Kasumi-1 (cell line): ENCODE measurements at places on chromosomes 11 and 22.
A peak's percentile ranks its signal among the peaks of the same experiment; 100 is the strongest.

DNA sequence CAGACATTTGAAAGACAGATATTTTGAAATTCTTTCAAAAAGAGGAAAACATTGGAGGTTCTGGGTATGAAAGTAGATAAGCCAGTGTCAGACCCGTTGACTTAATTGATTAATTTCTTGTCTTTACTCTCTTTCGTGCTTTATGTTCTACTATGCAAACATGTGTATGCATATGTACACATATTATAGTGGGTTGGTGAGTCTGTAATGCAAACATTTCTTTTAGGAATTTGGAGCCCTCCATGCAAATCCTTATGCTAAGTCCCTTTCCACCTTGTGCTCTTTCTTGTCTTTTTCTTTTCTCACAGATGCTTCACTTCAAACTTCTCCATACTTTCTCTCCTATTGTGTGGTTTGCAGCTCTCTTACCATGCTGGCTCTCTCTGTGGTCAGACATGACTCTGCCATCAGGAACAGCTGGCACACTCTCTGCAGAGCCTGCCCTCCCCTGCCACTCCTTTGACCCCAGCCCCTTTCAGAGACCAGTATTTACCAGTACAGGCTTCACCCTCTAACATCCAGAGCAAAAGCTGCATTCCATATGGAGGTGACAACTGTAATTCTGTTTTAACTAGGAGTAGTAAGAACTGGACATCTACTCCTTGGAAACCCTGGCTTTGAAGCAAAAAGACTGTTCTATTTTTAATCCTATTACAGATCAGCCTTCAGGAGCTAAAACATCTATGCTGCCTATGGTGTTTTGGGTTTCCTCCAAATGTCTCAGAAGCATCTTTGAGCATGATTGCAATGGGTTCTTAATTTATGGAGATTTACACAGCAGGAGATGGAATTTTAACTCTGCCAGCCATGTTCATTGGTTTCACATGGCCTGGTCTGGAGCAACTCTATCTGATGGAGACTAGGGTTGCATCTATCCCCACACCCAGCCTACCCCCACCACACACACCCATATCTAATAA lies 386.9 kb upstream of the FAT3 start:
- DNase-seq = no peak

- no peak for DNase-seq
Observed at GRCh38 chr11:18071098-18071705, 25.1 kb upstream of the TPH1 start.

- DNase-seq = no peak
Observed at GRCh38 chr22:19138217-19139000, 6.0 kb downstream of the ESS2 start.

- no peak for DNase-seq
Observed at GRCh38 chr11:2525166-2525861, 80.5 kb downstream of the KCNQ1 start.

GRCh38 chr11:12467610-12468009 lies 90.2 kb downstream of the PARVA start:
- DNase-seq = no peak

- DNase-seq = no peak
Observed at GRCh38 chr11:72004515-72005346, 6.0 kb downstream of the IL18BP start.

DNA sequence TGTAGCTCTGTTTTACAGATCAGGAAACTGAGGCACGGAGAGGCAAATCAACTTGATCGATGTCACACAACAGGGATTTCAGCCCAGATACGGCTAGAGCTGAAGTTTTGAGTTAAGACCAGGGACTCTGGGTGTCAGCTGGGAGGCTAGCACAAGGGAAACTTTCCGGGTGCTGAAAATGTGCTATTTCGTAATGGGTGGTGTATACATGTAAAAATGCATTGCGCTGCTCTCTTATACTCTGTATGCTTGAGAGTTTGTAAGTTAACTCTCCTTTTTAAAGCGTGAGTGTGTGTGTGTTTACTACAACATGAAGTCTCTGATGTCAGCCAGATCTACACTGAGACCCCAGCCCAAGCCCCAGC lies 227.6 kb downstream of the MN1 start:
- no peak for DNase-seq

- DNase-seq = no peak
Observed at GRCh38 chr11:47443028-47443700, 5.8 kb downstream of the RAPSN start.

DNA sequence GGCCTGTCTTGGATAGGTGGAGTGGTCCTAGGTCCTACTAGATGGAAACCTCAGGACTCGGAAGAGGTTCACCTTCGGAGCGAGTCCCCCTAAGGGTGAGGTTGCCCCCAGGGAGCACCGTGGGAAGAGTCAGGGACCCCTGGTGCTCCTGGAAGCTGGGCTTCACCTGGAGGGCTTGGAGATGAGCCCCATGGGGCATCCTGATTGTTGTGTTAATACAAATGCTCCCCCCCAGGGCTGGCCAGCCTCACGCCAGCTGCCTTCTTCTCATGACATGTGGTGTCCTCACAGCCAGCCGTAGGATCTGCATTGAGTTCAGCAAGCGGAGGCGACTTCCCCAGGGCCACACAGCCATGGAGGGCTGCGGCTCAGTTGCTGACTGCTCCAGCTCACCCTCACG lies 1487.5 kb downstream of the BRD1 start:
- DNase-seq = no peak

DNA sequence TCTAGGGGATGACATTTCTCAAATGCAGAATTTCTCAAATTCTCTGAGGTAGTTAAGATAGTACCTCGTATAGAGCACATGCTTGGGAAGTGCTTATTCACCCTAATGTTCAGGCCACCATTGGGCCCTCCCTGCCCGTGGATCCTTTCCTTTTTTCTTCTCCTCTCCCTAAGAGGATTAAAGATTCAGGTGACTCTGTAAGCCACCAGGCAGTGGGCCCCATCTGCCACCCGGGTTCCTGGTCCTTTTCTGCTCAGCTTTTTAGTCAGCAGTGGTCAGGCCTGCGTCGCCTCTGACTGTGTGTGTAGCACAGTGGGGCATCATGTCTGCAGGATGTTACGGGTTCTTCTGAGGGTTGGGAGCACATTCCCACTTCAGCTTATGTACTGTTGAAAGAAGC lies 7.2 kb downstream of the CEP164 start:
- no peak for DNase-seq

DNA sequence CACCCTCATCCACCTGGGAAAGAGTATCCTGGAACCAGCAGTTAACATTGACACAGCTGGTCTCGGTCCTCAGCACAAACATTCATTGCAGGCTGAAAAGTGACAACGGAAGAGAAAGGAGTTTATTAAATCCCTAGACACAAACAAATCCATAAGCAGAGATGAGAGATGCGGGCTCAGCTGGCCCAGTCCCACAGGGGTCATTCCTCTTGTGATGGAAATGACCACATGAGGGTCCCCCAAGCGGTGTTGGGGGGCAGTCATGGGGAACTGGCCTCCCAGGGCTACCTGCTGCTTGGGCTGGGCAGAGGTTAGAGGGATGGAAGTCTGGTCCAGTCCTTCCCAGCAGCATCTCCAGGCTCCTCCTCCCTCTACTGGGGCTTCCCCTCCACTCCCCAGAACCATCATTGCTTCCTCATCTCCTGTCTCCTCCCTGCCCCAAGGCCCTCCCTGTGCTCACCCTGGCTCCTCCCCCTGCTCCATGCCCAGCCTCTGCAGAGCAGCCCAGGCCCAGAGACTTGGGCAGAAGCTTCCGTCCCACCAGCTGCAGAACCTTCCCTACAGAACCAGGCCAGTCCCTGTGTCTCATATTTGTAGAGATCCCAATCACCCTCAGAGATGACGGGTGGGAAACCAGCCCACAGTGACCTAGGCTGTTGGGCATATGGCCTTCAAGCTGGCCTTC lies 5.4 kb upstream of the IGLL5 start:
- peak; percentile 49 for DNase-seq

DNA sequence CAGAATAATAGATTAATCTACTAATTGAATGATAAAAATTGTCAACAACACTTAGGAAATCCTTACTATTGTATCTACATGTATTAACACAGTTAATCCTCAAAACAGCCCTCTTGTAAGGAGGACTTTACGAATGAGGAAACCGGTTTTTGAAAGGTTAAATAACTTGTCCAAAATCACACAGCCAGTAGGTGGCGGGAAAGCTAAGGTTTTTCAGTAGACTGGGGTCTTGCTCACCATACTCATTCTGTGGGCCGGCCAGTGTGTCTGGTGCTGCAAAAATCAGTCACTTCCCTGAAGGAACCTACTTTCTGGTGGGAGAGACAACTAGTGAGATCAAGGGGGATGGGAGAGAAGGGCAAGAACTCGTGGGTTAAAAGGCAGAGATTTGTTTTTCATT lies 3.8 kb downstream of the DCPS start:
- DNase-seq = peak; percentile 78

GRCh38 chr22:36756746-36757655 lies 18.9 kb downstream of the IFT27 start:
- DNase-seq = no peak

- DNase-seq = no peak
Observed at GRCh38 chr22:39621826-39622225, 51.3 kb downstream of the CACNA1I start.

DNA sequence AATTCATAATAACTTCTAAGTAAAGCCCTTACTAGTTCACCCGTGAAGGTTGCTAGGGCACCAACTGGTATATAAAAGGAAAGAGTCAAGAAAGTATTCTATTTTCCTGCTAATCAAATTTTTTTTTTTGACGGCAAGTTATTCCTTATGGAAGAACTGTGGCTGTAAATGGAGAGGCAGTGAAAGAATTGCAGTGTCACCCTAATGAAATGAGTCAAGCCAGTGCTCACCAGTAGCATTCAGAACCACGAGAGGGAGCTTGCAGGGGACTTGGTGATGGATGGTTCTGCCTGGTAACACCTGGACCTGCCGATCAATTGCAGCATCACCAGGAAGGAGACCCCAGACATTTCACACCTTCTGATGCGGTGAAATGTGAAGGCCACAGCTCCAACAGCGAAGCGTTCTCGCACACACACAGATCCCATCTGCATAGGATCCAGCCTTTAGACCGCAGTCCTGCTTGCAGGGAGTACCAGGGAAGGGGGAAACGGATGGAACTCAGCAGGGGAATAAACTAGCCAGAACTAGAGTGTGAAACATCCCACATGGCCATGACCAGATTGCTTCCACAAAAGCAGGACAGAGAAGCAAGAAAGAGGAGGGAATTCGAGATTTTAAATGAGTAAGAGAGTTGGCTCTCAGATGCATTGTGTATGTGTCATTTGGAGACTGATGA lies 326.2 kb downstream of the TBC1D22A start:
- no peak for DNase-seq

DNA sequence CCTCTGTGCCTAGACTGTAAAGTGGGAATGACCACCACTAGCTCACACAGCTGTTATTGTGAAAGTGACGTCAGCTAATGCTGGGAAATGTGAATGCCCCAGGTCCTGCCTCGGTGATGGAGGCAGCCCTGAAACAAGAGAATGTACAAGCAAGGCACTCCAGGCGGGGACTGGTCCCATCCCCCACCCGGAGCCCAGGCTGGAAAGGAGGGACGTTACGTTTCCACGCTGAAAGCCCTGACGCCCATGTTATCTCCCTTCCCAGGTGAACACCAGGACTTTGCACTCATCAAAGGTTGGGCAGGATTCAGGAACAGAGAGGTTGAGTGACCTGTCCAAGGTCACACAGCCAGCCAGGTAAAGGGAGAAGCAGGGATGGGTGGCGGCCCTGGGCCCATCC lies 784 bp downstream of the SULT4A1 start:
- no peak for DNase-seq

- no peak for DNase-seq
Observed at GRCh38 chr11:75534259-75535069, 8.7 kb upstream of the GDPD5 start.

DNA sequence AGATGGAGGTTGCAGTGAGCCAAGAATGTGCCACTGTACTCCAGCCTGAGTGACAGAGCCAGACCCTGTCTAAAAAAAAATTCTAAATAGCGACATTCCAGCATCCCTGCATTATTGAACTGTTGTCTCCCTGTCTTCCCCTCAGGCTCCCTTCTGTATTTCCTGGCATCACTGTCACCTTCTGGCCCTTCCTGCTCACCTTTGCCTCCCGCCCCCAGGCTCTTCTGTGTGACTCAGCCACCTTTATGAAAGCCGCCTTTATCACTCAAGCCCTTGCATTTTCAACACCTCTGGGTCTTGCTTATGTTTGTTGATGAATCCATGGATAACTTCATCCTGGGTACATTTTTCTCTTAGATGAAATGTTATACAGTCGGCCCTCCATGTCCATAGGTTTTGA lies 21.1 kb downstream of the UBASH3B start:
- no peak for DNase-seq

- DNase-seq = no peak
Observed at GRCh38 chr11:15937601-15938120, 418.7 kb downstream of the SOX6 start.

DNA sequence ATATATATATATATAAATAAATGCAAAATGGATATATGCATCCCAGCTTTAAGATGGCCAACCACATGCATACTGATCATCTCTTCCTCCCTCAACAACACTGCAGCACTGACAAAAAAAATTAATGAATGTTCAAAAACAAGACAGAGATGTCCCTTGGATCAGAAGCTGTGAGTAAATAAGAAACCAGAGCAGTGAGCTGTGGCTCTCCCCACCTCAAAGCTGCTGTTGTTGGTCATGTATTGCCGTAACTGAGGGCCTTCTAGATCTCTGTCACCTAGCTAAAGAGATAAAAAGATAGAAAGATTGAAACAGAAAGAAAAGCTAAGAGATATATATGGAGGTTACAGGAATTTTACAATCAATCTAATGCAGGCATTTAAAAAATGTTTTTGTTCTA lies 15.5 kb upstream of the TMEM135 start:
- no peak for DNase-seq

GRCh38 chr22:45640941-45641621 lies 30.6 kb upstream of the ATXN10 start:
- no peak for DNase-seq

GRCh38 chr11:12148466-12148865 lies 38.1 kb downstream of the MICAL2 start:
- no peak for DNase-seq
